ENCODE measurements at places on chromosomes 2 and 18. TPM values are rescaled to one million over a fixed set of nuclear protein-coding genes. Genes with fewer than 3 reads are reported as not detected.

MAP2 gene
- total RNA-seq, result under 0.01 TPM

- DNase-seq, result no peak
Observed at GRCh38 chr2:154507186-154507585, 191.3 kb upstream of the KCNJ3 start.

DNA sequence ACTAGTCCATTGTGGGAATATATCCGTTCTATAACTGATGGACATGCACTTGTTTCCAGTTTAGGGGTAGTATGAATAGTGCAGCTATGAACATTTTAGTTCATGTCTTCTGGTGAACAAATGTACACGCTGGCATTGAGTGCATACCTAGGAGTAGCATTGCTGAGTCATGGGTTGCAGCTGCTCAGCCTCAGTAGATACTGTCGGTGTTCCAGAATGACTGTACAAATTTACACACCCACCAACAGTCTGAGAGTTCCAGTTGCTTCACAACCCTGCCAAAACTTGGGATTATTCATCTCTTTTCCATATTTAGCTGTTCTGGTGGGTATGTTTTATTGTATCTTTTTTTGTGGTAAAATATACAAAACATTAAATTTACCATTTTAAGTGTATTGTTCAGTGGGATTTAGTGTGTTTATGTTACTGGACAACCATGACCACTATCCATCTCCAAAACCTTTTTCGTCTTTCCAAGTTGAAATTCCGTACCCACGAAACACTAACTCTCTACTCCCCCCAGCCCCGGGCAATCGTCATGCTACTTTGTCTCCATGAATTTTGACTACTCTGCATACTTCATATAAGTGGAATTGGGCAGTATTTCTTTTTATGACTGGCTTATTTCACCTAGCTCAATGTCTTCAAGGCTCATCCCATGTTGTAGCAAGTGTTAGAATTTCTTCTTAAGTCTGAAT, 281.0 kb downstream of the PRKCE start:
- DNase-seq, result no peak

DNA sequence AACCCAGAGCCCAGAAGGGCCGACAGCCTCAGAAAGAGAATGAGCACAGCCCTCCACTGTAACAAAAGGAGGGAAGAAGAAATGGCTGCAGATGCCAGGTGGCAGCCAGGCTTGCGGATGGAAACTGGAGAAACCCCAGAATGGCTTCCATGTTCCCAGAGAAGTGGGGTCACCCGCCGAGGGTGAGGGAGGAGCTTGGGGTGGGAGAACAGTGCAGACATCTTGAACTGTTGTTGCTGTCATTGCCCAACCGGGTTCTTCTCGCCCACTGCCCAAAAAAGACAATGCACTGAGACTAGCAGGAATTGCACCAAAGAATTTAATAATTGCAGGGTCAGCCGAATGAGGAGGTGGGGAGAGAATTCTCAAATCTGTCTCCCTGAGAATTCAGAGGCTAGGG, 223.2 kb upstream of the RAB6C start:
- no peak for DNase-seq

GRCh38 chr2:131827481-131828163, 299.9 kb downstream of the CCDC74A start:
- DNase-seq, result no peak

DNA sequence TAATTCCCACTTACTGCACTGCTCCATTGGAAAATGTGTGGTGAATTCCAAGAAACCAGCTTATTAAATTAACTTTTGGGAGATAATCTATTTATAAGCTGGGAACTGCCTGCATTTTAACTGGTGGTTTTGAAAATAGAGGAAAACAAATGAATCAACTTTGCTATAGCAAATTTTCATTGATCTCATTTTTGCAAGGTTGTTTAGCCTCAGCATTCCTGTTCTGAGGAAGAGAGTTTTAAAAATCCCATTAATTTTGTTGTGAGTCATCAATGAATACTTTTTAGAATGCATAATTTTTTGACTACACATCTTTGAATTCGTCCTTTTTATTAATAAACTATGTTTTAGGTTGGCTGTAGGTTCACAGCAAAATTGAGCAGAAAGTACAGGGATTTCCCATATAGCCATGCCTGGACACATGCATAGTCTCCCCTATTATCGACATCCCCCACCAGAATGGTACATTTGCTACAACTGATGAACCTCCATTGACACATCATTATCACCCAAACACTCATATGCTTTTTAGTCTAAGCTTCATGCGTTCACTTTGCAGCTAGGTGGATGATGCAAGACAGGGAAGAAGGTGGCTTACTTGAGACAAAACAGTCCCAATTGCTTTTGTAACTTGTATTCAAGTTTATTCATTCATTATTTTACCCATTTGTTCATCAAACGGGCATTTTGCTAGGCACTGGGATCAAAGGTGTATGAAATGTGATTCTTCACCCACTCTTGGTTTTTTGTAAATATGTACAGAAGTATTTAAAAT, 106.9 kb downstream of the ZNF521 start:
- no peak for DNase-seq

- DNase-seq, result no peak
Observed at GRCh38 chr2:27400348-27401135, 8.8 kb downstream of the PPM1G start.

Data from hematopoietic multipotent progenitor cell (in vitro differentiated cells).